Kasumi-1 (cell line): ENCODE measurements at places on chromosomes 11 and 22.
A peak's percentile ranks its signal among the peaks of the same experiment; 100 is the strongest.

DNA sequence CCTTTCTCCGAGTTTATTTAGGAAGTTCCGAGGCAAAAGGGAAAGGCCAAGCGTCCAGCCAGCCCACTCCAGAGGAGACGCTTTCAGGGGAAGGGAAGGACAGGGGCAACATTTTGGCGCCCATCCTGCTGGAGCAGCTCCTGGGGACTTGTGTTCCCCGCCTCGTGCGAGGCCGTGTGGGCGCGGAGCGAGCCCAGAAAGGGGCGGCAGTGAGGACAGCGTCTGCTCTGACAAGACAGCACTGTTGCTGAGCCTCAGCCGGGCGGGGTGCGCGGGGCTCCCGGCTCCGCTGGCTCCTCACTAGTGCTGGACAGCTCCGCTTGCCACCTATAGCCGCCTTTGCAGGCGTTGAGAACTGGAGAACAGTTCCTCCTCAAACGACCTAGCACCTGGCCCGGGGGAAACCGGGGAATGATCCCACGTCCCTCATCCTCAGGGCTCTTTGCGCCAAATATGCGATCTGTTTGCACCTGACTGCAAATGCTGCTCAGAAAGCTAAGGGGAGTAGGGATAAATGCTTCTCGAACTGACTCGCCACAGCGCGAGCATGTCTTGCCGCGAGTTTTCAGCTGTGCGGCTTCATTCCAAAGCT is 722 bp upstream of the GUCY1A2 start:
- DNase-seq = peak; percentile 65

DNA sequence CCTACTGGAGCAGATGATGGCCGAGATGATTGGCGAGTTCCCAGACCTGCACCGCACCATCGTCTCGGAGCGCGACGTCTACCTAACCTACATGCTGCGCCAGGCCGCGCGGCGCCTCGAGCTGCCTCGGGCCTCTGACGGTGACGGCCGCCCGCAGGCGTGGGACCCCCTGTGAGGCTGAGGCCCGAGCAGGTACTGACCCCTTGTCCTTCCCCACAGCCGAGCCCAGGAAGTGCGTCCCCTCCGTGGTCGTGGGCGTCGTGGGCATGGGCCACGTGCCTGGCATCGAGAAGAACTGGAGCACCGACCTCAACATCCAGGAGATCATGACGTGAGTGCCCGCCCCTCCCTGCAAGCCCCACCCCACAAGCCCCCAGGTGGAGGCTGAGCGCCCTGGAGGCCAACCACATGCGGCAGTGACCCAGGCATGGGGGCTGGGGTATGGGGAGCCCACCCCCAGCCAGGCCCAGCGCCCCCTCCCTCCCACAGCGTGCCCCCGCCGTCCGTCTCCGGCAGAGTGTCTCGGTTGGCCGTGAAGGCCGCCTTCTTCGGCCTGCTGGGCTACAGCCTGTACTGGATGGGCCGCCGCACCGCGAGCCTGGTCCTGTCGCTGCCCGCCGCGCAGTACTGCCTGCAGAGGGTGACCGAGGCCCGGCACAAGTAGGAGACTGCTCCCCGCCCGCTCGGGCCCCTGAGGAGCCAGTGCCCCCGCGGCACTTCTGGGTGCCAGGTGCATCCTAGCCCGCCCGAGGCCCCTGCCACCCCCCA is 2.8 kb upstream of the SELENOO start:
- no peak for DNase-seq

GRCh38 chr22:48474881-48475280 is 1352.8 kb downstream of the BRD1 start:
- DNase-seq = no peak

- no peak for DNase-seq
These were observed 6.1 kb downstream of the RTN4R start for GRCh38 chr22:20261848-20262581.

GRCh38 chr11:123187665-123188507 is 7.2 kb downstream of the CLMP start:
- no peak for DNase-seq

DNA sequence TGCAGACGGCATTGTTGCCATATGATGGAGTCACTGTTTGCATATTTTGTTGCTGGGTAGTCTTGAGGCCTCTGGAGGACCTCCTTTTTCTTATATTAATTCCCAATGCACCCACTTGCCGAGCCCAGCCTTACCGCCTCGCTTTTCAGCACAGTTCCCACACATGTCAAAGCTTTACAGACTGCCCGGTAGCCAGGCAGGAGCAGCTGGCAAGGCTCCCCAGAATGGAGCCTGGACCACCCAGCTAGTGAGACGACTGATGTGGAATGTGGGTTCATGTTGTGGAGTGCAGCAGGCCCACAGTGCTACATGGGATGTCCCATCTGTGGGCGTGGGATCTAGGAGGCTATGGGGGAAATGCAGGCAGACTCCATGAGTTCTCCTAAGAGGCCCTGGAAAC is 99.4 kb upstream of the MTMR2 start:
- DNase-seq = no peak

DNA sequence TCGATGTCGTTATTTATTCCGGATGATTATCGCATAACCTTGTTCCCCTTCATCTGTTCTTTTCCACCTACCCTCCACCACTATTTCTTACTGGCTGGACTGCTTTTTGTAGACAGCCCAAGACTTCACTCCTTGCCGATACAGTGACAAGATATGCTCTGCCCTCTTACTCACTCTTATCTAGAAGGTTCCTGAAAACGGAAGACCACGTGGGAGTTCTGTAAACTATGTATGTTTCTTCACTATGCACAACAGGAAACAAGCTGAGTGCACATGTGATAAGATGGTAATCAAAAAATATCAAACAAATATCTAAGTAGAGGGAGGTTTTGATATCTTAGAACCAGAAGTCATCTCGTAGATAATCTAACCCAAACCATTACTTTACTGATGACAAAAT is 122.9 kb upstream of the ARHGAP20 start:
- no peak for DNase-seq
